Esophagus squamous epithelium (tissue), 5 donors: ENCODE measurements at places on chromosomes 4 and X. TPM values are rescaled to one million over a fixed set of nuclear protein-coding genes. Genes with fewer than 3 reads are reported as not detected.

GRCh38 chrX:119753639-119754257 lies 4.6 kb upstream of the SOWAHD start:
- DNase-seq: no peak

DNA sequence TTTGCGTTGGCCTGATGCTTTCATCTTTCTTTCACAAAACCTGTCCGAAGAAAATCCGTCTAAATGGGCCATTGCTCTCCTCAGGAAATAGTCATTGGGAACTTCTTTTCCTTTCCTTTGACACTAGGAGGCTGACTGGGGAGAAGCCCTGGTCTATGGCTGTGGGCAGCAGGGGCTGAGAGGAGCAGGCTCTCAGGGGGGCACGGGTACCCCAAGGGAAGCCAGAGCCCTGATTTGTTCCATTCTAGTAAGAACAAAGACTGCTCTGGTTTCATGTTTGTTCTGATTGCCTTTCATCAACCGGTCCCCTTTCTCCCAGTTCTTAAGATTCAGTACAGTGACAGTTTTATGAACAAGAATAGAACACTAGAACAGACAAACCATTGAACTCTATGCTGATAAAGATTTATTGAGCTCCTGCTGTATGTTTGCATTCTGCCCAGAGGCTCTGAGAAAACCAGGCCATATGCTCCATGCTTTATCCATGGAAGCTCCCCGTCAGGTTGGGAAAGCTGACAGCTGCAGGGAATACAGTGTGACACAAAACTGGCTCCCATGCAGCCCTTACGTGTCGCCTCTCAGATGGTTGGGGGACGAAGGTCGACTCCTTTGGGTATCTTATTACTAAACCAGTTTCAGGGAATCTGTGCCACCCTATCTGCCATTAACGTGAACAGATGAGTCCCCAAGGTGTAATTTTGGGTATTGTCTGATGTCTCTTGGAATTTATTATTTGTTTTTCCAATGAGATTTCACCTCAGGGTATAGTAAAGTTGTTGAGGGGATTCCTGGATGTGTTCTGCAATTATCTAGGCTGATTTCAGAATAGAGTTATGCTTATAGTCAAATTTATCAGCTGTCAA lies 72.4 kb upstream of the MSANTD1 start:
- DNase-seq: no peak

GRCh38 chr4:119478446-119479179 lies 150.0 kb downstream of the PDE5A start:
- DNase-seq: no peak

DNA sequence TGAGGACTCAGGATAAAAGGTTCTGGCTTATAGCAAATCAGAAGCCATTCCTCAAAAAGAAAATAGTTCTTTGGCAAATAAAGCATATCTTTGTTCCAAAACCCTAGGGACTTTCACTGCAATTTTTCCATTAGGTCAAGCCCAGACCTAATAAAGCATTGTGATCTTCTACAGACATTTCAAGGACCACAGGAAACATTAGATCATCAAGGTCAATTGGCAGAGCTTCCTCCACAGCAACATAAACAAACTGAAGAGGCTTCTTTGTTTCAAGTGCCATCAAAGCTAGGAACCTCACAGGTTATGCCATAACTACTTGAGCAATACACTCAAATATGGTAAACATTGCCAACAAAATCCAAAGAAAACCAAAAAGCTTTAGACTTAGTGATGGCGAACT lies 144.9 kb downstream of the ANXA5 start:
- no peak for DNase-seq

GRCh38 chr4:64520421-64520820 lies 111.2 kb upstream of the TECRL start:
- DNase-seq: no peak

GRCh38 chr4:110357521-110357920 lies 118.4 kb upstream of the ENPEP start:
- DNase-seq: no peak

- no peak for DNase-seq
These were observed 14.7 kb downstream of the NFXL1 start for GRCh38 chr4:47899639-47900038.

- DNase-seq: no peak
These were observed 99.2 kb downstream of the PSAPL1 start for GRCh38 chr4:7335344-7336066.

- DNase-seq: no peak
These were observed 36.1 kb downstream of the HEPH start for GRCh38 chrX:66200050-66200664.

- no peak for DNase-seq
These were observed 99.9 kb upstream of the ADRA2C start for GRCh38 chr4:3666263-3666662.

GRCh38 chr4:171221181-171221580 lies 592.0 kb upstream of the GALNTL6 start:
- no peak for DNase-seq

DNA sequence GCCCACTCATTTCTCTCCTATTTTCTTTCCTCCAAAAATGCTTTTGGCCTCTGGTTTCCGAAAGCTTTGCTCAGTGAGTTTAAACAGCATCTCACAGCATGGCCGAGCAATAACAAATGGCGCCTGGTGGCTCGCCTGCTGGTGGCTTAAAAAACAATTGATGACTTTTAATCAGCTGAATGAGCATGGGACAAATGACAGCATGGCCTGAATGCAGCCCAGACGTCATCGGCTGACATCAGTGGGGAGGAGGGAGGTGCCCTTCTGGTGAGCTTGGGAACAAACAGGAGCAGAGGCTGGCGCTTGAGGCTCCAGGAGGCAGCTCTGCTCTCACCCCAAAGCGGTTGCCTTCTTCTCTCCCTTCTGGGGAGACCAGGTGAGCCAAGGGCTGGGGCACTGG lies 286.4 kb downstream of the BCOR start:
- no peak for DNase-seq

DNA sequence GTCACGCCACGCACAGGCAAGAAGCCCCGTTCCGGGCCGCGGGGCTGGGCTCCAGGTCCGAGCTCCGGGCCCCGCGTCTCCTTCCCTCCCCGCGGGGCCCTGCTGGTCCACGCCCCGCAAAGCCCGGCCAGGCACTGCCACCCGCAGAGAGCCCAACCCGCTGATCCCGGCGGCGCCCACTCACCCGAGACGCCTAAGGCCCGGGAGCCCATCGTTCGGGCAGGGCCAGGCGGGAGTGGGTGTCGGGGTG lies 870 bp downstream of the PDZD4 start:
- no peak for DNase-seq

DNA sequence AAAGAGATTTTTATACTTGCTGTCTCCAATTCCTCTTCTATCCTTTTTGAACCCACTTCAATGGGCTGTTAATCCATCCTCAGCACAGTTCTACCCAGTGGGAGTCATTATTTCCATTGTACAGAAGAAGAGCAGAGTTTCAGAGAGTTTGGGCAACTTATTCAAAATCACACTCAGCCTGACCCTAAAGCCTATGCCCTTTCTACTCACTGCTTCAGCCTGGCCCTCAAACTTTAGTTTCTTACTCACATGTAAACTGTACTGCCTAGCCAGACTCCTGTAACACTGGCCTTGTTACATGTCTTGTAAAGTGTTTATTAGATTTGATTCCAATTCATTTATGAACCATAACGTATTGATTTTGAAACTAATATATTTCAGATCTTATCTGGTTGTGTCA lies 25.1 kb upstream of the USO1 start:
- no peak for DNase-seq

GRCh38 chr4:54165011-54165410 lies 64.1 kb upstream of the PDGFRA start:
- no peak for DNase-seq

DNA sequence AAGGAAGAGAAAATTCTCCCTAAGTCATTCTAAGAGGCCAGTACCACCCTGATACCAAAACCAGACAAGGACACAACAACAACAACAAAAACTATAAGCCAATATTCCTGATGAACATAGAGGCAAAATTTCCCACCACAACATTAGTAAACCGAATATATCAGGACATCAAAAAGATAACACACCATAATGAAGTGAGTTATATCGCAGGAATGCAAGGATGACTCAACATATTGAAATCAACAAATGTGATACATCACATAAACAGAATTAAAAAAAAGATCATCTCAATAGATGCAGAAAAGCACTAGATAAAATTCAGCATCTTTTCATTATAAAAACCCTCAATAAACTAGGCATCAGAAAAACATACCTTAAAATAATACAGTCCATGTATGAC lies 1844.4 kb upstream of the PCDH10 start:
- DNase-seq: no peak

GRCh38 chr4:105894660-105895582 lies at the start of gene NPNT:
Gene NPNT (plus strand): TSS chr4:105895471. CDS start chr4:105895653, 182 bp downstream.
- no peak for DNase-seq

- no peak for DNase-seq
These were observed 385 bp downstream of the DCLK2 start for GRCh38 chr4:150078579-150079080.

DNA sequence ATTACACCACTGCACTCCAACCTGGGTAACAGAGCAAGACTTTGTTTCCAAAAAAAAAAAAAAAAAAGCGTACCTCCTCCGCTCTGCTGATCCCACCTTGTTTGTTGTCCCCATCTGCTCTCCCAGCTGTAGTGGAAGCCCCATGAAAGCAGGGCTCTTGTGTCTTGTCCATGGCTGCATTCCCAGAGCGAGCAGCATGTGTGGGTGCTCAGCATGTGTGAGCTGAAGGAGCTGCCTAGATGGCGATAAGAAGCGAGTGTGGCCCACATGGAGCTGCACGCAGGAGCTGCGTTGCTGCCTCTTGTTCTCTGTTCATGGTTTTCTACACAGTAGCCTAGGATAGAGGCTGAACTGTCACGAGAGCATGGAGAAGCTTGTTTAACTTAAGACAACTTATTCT lies 12.4 kb downstream of the NSD2 start:
- DNase-seq: no peak

DNA sequence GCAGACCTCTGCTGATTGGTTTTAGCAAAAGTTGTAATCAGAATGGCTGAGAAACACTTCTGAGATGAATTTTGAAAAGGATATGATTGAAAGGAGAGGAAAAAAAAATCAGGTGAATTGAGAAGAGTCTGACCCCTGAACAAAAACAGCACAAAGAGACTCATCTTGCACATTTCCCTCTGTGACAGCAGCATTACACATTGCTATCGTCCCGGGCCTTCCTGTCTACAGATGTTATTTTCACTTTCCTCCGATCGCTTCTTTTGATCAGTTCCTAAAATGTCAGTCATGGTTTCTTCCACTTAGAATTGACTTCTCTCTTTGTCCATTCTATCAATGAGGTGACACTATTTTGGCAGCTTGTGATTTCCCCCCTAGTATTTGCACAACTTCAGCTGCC lies 262.6 kb downstream of the GPC3 start:
- DNase-seq: no peak

- no peak for DNase-seq
These were observed 10.5 kb upstream of the GLUD2 start for GRCh38 chrX:121036951-121037350.

DNA sequence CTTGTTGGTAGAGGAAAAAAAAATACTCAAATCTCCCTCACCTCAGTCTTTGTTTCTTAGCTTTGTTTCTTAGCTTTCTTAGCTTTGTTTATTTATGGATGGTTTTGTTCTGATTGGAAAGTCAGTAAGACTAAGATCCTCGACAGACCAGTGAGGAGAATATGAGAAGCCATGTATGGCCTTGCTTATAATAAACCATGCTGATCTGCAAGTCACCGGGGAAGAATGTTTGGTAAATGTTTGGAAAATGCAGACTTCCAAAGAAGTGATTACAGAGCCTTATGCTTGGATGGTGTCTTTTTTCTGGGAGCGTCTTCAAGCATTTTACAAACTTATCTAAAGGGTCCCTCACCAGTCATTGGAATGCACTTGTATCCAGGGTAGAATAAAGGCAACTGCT lies 90.1 kb upstream of the NOCT start:
- no peak for DNase-seq

DNA sequence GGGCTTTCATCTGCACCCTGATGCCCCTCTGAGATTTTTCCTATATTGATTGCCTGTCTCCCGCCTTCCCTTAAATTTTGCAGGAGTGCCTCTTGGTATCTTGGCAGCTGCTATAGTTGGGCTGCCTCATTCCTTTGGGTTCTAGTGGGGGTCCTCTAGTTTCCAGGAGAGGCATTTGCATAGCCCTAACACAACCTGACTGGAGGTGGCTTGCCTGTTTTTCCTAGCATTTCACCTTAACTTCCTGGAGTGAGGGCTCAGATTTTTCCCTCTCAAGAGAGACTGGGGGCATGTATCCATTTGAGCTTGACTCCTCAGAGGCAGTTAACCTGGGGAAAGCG lies 46.0 kb downstream of the UGT2A3 start:
- DNase-seq: no peak

- no peak for DNase-seq
These were observed 109.3 kb downstream of the ASB9 start for GRCh38 chrX:15160558-15161095.

DNA sequence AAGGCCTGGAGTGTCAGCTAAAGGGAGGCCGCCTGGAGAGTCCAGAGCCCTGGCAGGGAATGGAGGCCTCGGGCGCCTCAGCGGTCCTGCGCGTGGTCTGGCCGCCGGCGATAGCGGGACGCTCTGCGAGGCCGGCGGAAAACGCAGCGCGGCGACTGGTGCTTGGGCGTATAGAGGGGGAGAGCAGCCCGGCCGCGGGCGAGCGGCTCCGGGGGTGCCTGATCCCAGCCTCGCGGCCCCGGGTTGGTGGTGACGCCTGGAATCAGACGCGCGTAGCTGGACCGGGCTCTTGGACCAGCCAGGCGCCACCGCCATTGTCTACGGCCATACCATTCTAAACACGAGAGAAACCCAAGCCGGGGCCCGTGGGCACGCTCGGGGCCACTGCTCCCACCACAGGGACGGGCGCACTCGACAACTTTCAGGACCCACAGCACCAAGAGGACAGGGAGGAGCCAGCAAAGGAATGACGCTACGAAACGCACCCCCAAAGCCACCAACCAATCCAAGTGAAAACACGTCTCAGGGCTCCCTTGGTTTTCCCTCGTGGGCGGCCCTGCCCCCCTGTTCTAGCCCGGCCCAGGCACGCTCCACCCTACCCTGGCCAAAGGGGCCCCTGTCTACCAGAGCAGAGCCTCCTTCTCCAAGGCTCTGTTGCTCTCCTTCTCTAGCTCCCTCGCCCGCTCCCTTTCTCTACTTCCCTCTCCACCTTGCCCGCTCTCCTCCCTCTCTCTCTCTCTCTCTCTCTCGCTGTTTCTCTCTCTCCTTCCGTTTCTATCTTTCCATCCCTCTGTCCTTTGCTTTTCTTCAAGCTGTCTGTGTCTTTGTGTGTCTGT lies 7.8 kb downstream of the FRG2 start:
- DNase-seq: no peak

GRCh38 chr4:73387552-73387951 lies 16.5 kb upstream of the ALB start:
- no peak for DNase-seq

- no peak for DNase-seq
These were observed 1578.3 kb upstream of the TENM3 start for GRCh38 chr4:180664766-180665368.

- DNase-seq: no peak
These were observed 20.8 kb upstream of the ZCCHC12 start for GRCh38 chrX:118802857-118803256.

The LEF1 gene
- total RNA-seq: 11.4 TPM

The GAGE12E gene
- total RNA-seq: not detected

The GALNTL6 gene
- total RNA-seq: not detected

The CYLC1 gene
- total RNA-seq: not detected

The JADE3 gene
- 3.4 TPM for total RNA-seq

The TCEAL2 gene
- total RNA-seq: not detected

The CCDC158 gene
- not detected for total RNA-seq

The MAGEA1 gene
- total RNA-seq: not detected

The LIAS gene
- total RNA-seq: 11.6 TPM

The SOWAHD gene
- total RNA-seq: 0.38 TPM

The DCAF4L1 gene
- total RNA-seq: 0.22 TPM

The CTAG1A gene
- not detected for total RNA-seq

The STAP1 gene
- total RNA-seq: not detected
